ENCODE measurements at places on chromosomes 6 and 20. TPM values are rescaled to one million over a fixed set of nuclear protein-coding genes. Genes with fewer than 3 reads are reported as not detected.

NR2E1 gene
- total RNA-seq, result not detected

COL11A2 gene
- 0.11 TPM for total RNA-seq

CGAS gene
- 7.4 TPM for total RNA-seq

HTR1B gene
- total RNA-seq, result not detected

CAGE1 gene
- total RNA-seq, result 0.11 TPM

FAM184A gene
- 1.1 TPM for total RNA-seq

TCFL5 gene
- 21.6 TPM for total RNA-seq

BEND3 gene
- 2.2 TPM for total RNA-seq

PREX1 gene
- total RNA-seq, result 21.4 TPM

RIMS1 gene
- 0.33 TPM for total RNA-seq

SUMO4 gene
- 1.00 TPM for total RNA-seq

OLIG3 gene
- total RNA-seq, result not detected

SDC4 gene
- total RNA-seq, result 129 TPM

GTF3C6 gene
- 102 TPM for total RNA-seq

CLPSL2 gene
- not detected for total RNA-seq

RRAGD gene
- 2.3 TPM for total RNA-seq

OR14J1 gene
- not detected for total RNA-seq

COQ3 gene
- 13.1 TPM for total RNA-seq

TP53TG5 gene
- not detected for total RNA-seq

SLC22A16 gene
- not detected for total RNA-seq

TRIM31 gene
- not detected for total RNA-seq

RSPO4 gene
- total RNA-seq, result not detected

PLEKHG1 gene
- 1.3 TPM for total RNA-seq

FAM217A gene
- total RNA-seq, result not detected

ASF1A gene
- total RNA-seq, result 20.1 TPM

GHRH gene
- not detected for total RNA-seq

GNMT gene
- total RNA-seq, result 0.25 TPM

SIM1 gene
- total RNA-seq, result not detected

NKX2-2 gene
- total RNA-seq, result not detected

COL19A1 gene
- total RNA-seq, result under 0.01 TPM

SIRPB1 gene
- total RNA-seq, result 0.25 TPM

GABRR1 gene
- total RNA-seq, result not detected

CRNKL1 gene
- 36.0 TPM for total RNA-seq

FOXF2 gene
- total RNA-seq, result 0.25 TPM

C6orf132 gene
- total RNA-seq, result 1.5 TPM

SRMS gene
- not detected for total RNA-seq

PRPH2 gene
- 1.8 TPM for total RNA-seq

SYCP2L gene
- not detected for total RNA-seq

HTR1E gene
- under 0.01 TPM for total RNA-seq
